HuH-7.5 (cell line): ENCODE measurements at places on chromosomes 6 and 20.

DNA sequence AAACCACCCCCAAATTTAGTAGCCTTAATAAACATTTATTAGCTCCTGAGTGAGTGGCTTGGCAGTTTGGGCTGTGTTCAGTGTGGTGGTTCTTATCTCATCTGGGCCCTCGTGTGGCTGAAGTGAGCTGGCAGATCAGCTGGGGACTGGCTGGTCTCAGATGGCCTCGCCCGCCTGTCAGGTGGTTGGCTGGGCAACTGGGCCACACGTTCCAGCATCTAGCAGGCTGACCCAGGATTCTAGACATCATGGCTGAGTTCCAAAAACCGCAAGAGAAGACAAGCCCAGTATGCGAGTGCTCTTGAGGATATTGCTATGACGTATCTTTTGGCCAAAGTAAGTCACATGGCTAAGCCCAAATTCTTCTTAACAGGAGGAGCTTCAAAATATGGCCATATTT lies 28.9 kb downstream of the EIF2S2 start:
- no peak for DNase-seq

- DNase-seq, result no peak
These were observed 90.6 kb downstream of the MAP3K4 start for GRCh38 chr6:161082215-161082614.

DNA sequence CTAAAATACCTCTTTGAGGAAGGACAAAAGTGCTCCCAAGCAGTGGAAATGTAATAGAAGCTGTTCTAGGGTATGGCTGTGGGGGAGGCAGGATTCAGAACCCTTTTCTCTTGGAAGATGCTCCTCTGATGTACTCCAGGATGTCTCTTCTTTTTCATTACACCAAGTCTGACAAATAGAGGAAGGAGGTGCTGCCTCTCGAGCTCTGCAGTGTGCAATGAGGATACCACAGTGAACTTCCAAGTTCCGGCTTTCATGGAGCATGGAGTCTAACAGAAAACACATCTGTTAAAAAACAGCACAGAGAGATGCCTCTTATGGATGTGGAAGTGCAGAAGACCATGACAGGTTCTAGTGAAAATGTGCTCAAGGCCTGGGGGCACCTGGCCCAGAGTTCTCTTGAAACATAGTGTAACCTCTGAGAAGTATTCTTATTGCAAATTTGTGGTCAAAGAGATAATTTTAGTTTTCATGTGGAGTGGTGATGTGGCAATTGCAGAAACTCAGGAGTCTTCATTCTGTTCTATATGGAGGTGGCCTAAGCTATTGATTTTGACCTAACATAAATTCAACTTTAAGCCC lies 362.0 kb upstream of the CITED2 start:
- no peak for DNase-seq

DNA sequence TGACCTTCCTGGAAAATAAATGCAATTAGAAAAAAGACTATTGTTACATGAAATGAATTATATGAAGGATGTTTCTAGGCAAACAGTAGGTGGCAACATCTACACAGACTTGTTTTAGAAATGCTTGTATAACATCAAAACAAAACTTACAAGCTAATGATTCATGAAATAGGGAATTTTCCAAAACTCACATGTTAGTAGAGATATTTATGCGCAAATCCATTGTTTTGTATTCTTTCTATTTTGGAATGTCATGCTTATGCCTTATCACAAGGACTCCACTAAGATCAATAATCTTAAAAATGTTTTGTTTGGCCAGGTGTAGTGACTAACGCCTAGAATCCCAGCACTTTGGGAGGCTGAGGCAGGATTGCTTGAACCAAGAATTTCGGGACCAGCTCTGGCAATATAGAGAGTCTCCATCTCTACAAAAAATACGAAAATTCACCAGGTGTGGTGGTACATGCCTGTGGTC lies 32.3 kb upstream of the LGSN start:
- DNase-seq, result no peak

GRCh38 chr6:170128346-170128745 lies 162.5 kb downstream of the DLL1 start:
- no peak for DNase-seq

GRCh38 chr20:43456809-43457639 lies 672 bp upstream of the SRSF6 start:
- peak; percentile 91 for DNase-seq

GRCh38 chr20:48523191-48523995 lies 304.4 kb downstream of the PREX1 start:
- DNase-seq, result peak; percentile 89

DNA sequence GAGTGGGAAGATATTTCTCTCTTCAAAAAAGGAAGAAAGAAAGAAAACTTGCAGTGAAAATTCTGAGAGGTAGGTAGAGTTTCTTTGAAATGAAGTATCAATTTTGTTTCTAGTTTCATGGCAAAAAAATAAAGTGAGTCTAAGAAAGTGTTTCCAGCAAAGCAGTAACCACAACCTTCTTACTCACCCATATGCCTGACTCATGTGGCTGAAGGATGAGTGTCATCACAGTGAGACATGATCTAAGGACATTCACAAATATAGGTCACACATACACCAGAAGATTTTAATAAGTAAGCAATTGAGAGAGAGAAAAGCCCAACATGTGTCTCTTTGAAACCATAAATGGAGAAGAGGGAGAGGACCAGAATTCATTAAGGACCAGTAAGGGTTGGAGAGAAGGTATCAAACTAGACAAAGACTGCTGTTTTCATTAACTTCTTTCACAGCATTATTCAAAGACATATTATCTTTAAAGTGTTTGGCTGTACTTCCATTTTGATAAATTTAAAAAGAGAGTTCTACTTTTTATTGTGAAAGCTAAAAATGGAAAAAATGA lies 169.5 kb downstream of the FRK start:
- DNase-seq, result no peak

DNA sequence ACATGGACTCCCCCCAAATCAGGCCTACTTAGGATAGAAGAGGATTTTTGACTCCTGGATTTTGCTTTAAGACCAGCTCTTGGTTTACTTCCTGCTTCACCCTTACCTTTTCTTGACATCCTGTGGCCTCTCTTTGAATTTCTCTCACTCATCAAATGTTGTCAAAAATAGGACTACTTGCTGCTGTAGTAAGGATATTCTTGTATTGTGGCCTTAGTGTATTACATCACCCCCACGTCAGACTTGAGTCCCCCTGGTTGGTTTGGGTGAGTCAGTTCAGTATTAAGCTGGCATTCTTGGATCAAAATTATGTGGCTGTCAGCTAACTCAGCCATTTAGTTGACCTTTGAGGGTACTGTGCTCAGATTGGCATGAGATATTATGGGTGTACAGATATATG lies 1.1 kb downstream of the TPX2 start:
- DNase-seq, result no peak

DNA sequence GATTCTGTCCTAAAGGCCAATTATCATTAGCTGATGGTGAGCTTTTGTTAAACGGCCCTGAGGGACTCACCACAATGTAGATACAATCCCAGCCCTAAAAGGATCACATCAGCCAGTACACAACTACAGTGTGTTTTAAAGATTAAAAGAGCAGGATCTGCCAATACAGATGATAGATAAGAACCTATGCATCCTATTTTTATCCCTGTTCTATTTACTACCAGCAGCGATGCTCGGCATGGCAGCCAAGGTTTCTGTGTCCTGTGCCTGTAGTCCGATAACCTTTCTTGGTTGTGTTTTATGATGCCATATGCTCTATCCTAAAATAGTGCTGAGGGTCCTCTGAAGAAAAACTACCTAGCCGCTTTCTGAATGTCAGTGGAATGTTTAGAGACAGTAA lies 289.4 kb downstream of the PHACTR1 start:
- DNase-seq, result no peak

GRCh38 chr6:153781306-153781705 lies 257.7 kb upstream of the OPRM1 start:
- no peak for DNase-seq

GRCh38 chr6:118054082-118054481 lies 147.0 kb downstream of the SLC35F1 start:
- no peak for DNase-seq

- DNase-seq, result no peak
These were observed 670.8 kb downstream of the PRKN start for GRCh38 chr6:162056745-162057144.

DNA sequence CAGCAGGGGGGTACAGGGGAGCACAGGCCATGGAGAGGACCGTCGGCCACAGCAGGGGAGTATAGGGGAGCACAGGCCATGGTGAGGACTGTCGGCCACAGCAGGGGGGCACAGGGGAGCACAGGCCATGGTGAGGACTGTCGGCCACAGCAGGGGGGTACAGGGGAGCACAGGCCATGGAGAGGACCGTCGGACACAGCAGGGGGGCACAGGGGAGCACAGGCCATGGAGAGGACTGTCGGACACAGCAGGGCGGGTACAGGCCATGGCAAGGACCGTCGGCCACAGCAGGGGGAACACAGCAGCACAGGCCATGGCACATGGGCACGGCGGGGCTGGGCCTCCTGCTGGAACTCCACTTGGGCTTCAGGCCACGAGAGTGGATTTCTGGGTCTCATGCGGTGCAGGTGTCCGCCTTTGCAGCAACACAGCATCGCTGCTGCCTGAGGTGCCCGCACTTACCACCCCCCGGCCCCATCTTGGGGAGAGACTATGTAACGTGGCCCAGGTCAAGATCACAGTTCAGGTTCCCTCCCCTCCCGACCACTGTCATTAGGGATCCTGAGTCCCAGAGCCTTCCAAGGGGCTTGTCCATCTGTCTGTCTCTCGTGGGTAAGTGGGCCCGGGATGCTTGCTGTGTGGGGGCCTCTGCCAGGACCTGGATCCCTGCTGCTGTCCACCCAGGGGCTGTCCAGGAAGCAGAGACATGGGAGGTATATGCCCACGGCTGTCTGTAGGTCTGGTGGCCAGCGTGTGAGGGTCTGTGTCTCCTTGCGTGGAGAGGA lies 2.5 kb downstream of the NPBWR2 start:
- DNase-seq, result no peak

- no peak for DNase-seq
These were observed 249.7 kb downstream of the GMPR start for GRCh38 chr6:16487996-16488674.

DNA sequence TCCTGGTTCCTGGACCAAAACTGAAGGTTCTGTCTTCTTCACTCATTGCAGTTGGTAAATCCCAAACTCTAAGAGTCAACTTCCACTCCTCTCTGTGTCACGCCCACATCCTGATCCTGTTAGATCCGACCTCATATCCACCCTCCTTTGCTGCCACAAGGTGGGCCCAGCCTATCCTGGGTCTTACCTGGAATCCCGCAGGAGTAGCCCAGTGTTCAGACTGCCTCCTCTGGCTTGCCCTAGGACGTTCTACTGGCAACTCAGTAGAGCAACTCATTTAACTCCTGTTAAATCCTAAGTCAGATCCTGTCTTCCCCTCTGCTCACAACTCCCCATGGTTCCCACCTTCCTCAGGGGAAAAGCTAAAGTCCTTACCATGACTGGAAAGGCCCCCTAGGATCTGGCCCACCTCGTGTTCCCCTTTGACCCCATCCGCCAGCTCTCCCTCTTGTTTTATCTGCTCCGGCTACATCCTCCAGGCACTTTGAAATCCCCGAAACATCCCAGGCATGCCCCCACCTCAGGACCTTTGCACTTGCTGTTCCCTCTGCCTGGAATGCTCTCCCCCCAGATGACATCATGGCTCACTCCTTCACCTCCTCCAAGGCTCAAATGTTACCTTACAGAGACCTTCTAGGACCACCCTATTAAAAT lies 43.9 kb downstream of the TFEB start:
- no peak for DNase-seq

- no peak for DNase-seq
These were observed 128.5 kb upstream of the DST start for GRCh38 chr6:56771189-56771588.

GRCh38 chr6:6315660-6316059 lies 4.8 kb downstream of the F13A1 start:
- DNase-seq, result peak; percentile 9

GRCh38 chr20:48467622-48468021 lies 360.2 kb downstream of the PREX1 start:
- peak; percentile 50 for DNase-seq

DNA sequence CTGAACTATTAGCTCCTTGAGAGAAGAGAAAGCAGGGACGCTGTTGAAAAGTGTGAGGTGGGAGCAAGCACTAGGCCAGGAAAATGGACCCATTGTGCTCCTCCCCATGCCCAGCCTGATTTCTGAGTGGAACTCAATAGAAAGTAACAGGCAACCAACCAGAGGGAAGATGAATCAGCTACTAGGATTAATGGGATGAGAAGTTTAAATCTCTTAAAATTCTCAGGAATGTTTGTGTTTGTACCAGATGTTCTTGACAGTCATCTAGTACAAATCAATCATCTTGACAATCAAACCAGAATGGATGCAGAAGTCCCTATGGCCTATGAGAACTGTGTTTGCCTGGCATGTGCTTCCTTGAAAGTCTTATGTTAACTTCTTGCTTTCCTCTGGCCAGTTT lies 48.9 kb downstream of the HDDC2 start:
- no peak for DNase-seq

GRCh38 chr20:3551681-3552434 lies 81.0 kb downstream of the ATRN start:
- no peak for DNase-seq

GRCh38 chr6:31586599-31587281 lies 663 bp downstream of the LST1 start:
- DNase-seq, result no peak

DNA sequence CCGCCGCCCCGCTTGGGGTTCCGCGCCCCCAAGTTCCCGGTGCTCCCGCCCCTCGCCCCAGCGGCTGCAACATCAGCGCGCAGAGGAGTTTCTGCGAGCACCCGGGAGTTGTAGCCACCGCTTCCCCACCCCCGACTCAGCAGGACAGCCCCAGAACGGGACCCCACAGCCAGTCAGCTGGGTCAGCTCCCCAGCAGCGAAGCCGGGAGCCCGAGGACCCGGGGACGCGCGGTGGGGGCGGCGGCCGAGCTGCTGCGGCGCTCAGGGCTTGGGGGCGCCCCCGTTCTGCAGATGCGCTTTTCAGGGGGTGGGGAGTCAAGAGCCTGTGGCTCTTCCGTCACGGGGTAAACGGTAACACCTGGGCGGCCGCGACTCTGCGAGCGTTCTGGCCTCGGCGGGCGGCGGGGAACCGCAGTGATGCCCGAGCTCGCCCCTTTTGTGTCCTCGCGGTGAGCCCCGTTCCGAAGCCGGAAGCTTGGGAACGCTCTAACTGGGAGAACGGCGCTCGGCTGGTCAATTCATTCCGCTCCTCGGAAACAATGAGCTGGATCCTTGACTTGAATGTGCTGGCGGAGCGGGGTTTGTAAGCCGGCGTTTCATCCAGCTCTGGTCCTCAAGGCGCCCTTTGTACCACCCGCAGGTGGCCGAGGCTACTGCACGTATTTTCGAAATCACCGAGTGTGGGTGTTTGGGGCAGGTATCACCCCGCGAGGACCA lies 774 bp downstream of the PLEKHG1 start:
- peak; percentile 92 for DNase-seq

DNA sequence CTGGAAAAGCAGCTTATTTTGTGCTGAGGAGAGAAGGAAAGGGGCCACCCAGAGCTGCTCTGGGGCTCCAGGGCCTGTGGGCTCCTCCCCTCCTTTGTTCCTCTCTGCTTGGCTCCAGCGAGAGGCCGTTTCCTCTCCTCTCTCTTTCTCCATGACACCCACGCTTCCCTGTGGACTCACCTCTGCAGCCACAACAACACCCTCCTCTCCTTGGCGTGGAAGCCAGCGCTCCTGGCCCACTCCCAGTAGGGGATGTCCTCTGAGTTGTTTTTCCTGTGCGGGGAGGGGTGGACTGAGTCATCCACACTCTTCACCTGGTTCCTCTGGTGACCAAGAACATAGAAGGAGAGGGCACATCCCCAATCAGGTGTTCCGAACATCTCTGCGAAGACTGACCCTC lies 4.9 kb upstream of the CDSN start:
- no peak for DNase-seq

- no peak for DNase-seq
These were observed 86.6 kb upstream of the TPD52L1 start for GRCh38 chr6:125066964-125067363.

GRCh38 chr20:53914781-53915445 lies 155.5 kb downstream of the BCAS1 start:
- no peak for DNase-seq
